ENCODE measurements at places on chromosomes 1 and 21.

GRCh38 chr1:101520302-101520701 lies 283.5 kb downstream of the S1PR1 start:
- peak; percentile 7 for DNase-seq

DNA sequence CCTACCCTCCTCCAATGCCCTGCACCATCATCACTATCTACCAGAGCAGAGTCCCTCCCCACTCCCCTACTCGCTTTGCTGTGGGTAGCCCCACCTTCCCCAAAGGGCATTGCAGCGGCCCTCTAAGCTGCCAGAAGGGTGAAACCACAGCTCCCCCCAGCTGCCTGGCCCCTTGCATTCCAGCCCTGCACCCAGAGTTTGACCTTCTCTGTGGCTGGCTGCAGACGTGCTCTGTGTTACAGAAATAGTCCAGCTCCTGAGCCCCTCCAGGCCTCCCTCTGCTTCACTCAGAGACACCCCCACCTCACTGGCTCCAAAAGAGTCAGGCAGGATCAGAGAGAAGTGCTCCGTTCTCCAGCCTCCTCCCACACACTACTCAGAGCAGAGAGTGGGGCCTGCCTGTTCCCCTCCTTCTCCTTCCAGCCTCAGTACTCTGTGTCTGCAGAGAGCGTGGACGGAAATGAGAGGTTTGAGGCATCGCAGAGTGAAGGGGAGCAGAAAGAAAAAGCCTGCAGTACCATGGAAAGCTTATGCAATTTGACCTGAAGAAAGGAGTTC lies 63.2 kb downstream of the PLEKHA6 start:
- no peak for DNase-seq

- no peak for DNase-seq
Measured at GRCh38 chr1:217552339-217552951, 78.4 kb downstream of the GPATCH2 start.

GRCh38 chr1:50270926-50271325 lies 152.3 kb downstream of the DMRTA2 start:
- no peak for DNase-seq

DNA sequence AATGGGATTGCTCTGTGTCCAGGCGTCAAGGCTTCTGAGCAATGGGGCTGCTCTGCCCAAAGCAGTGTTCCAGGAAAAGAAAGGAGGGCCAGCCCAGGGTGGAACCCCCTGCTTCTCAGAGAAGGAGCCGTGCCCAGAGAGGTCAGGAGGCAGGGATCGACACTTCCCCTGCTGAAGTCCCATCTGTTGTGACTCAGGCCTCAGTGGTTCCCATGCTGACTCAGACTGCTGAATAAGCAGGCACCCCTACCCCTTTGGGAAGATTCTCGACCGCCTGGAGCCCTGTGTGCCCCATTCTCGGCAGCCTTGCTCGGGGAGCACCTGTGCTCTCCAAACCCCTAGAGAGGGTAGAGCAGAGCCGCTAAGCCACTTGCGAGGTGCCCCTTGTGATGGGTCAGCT lies 23.9 kb downstream of the PKP1 start:
- DNase-seq = no peak

- no peak for DNase-seq
Measured at GRCh38 chr1:200240656-200241055, 169.2 kb downstream of the ZNF281 start.

DNA sequence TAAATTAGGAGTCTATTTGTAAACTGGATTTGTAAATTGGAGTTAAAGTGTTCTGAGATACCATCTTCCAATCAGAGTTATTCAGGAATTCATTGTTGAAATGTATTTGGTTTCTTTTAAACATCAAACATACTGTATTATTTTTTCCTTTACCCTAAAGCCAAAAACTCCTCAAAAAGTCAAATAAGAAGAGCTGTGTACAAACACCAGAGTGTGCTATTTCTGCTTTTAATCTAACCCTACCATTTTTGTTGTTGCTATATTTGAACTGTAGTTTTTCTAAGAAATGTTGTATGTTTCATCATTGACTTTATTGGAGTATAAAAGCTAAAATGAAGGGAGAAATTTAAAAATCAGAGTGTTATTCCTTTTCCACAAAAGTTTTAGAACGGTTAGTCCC lies 35.8 kb downstream of the SLC30A7 start:
- no peak for DNase-seq

DNA sequence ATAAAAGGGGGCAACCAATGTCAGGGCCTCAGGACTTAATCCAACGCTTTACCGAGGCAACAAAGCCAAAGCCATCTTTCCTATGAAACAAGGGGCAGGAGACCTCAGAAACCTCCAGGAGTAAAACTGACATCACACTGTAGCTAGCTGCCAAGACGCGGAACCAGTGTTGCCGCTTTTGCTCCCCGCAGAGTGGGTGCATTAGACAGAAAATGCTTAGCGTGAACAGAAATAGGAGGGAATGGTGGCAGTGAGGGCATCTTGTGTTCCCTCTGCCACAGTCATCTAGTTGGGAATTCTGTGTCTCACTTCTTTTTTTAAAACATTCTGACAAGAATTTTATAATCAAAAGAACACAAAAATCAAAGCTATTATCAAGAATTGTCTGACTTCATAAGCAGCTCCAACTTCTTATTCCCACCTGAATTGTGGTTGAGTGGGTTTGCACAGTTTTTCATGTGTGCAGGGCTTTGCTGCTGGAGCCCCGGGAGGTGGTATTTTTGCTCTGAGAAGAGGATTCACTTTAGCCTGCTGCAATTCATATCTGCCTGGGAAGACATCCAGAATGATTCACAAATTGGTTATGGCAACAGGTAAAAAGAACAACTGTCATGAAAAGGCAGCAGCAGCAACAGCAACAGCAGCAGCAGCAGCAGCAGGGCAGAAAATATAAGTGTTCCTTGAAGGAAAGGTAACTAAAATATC lies 82.2 kb upstream of the DIRAS3 start:
- no peak for DNase-seq

DNA sequence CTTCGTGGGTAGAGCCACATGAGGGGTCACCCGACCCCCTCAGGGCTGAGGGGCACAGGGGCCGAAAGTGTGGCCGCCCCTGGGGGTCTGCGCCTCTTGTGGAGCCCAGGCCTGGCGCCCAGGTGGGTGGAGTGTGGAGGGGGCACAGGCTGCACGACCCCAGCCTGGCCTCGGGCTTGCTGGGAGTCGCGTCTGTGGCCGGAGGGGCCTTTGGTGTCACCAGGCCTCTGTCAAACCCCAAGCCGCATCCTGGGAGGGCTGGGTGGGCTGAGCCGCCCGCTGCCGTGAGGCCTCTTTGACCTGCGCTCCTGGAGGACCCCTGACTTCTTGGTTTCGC lies 60.7 kb downstream of the FAAP20 start:
- no peak for DNase-seq
